ENCODE measurements at places on chromosomes 5 and 9. TPM values are rescaled to one million over a fixed set of nuclear protein-coding genes. Genes with fewer than 3 reads are reported as not detected.

ENTPD2 gene
- not detected for total RNA-seq

CCIN gene
- total RNA-seq, result 0.61 TPM

SPATA31D4 gene
- not detected for total RNA-seq

SYNPO gene
- 6.5 TPM for total RNA-seq

ZCCHC10 gene
- 66.4 TPM for total RNA-seq

DNA sequence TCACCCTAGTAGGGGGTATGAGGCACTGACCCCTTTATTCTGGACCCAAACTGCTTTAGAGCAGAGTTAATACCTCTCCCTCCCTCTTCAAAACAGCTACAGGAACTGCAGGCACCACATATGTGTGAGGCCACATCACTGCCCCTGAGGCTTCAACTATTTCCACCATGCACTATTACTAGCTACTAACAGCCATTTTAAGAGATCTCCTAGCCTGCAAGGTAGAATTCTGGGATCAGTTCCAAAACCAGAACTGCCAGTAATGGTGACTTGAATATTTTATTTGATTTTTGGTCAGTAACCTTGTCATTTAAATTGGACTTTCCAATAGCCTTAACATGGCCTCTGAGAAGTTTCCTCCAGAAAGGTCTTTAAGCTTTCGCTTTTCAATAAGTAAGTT lies 55.3 kb upstream of the FSD1L start:
- no peak for DNase-seq
- no peaks in the 10 kb centered on the region for H3K4me1 ChIP-seq
- H3K36me3 ChIP-seq, result no peaks in the 10 kb centered on the region

DNA sequence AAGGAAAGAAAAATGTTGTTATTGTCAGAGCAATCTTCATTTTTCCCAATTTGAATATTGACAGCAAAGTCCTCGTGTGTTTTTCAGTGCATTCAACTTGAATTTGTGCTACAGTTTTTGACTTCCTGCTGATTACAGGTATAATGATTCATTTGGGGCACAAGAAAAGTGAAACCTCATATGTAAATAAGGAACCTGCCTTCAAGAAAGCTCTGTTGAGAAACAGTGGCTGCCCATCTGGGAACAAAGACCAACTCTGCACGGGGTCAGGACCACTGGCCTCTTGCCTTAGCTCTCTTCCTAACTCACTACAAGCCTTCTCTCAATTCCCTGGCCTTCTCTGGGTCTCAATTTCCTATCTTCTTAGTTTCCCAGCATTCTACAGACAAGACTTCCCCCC lies 21.0 kb downstream of the TIMD4 start:
- no peaks in the 10 kb centered on the region for H3K36me3 ChIP-seq
- no peak overlapping the region for H3K27ac ChIP-seq
- H3K4me3 ChIP-seq, result no peak overlapping the region
- H3K4me1 ChIP-seq, result no peaks in the 10 kb centered on the region
- H3K27me3 ChIP-seq, result no peaks in the 10 kb centered on the region

DNA sequence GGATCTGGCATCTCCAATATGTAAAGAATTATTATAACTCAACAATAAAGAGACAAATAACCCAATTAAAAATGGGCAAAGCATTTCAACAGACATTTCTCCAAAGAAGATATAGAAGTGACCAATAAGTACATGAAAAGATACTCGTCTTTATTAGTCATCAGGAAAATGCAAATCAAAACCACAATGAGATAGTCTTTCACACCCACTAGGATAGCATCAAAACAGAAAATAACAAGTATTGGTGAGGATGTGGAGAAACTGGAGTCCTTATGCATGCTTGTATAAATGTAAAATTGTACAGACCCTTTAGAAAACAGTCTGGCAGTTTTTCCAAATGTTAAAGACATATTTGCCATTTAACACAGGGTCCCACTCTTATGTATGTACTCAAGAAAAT lies 39.1 kb upstream of the ITGA1 start:
- H3K4me3 ChIP-seq, result no peak overlapping the region
- no peak for DNase-seq
- H3K36me3 ChIP-seq, result no peaks in the 10 kb centered on the region
- no peak overlapping the region for H3K27ac ChIP-seq

DNA sequence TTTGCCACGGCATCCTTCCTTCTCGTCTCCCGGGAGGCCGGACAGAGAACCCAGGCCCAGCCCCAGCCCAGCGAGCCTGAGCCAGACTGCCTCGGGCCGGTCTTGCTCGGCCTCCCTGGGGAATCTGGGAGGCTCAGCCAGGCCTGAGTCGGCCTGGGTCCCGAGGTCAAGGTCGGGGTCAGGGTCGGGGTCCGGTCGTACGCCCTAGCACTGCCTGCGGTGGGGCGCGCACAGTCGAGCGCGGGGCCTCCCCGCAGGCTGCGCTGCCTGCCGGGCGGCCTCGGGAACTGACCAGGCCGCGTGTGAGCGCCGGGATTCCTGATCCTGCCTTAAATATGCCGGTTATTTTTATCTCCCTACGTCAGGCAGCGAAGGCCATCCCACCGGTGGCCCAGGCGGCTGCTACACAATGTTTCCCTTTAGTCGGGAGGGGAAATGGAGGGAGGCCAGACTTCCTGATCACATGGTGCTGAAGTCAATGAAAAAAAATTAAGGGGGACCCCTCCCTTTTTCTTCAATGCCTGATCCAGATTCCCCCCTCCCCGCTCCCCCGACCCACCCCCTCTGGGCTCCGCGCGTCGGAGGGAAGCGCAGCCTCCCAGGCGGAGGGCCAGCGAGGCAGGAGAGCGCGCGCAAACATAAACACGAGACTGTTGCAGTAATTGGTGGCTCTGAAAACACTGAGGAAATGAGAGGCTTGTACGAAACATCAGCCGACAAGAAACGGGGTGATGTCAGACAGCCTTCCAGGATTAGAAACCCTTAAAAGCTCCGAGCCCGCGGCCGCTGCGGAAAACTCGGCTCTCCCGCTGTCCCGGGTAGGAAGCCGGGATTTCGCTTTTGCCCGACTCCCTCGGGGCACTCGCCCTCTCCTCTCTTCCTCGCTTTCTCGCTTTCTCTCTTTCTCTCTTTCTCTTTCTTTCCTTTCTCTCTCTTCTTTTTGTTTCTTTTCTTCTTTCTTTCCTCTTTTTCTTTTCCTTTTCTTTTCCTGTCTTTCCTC lies 148.2 kb upstream of the KLF4 start:
- no peaks in the 10 kb centered on the region for H3K27me3 ChIP-seq
- H3K4me1 ChIP-seq, result peaks cover 21% of the 10 kb centered on the region
- peak overlapping the region; percentile 46 for H3K4me3 ChIP-seq
- H3K27ac ChIP-seq, result peak overlapping the region; percentile 98
- no peaks in the 10 kb centered on the region for H3K36me3 ChIP-seq

GRCh38 chr9:135501261-135502167 lies 1.0 kb downstream of the MRPS2 start:
- H3K27ac ChIP-seq, result 0 out of 2 replicates have a peak overlapping the region, but pooled peaks have one; percentile 27
- H3K27me3 ChIP-seq, result no peaks in the 10 kb centered on the region
- peaks cover 21% of the 10 kb centered on the region for H3K4me1 ChIP-seq
- H3K4me3 ChIP-seq, result peak overlapping the region; percentile 77

DNA sequence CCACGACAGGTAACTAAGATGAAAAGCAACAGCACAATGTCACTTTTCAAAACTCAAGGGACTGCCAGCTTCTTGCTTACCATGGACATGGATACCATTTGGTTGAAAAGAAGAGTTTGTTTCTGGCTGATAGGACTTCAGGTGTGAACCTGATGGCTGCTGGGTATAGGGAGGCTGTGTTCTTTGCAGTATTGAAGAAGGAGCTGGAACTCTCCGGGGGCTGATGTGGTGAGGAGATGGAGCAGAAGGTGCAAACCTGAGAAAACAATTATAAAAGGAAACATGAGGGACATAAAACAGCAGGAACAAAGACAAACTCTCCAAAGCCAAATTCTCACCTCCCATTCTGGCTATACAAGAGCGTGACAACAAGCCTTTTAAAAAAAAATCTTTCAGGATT lies 330.1 kb upstream of the RFX3 start:
- peaks cover 34% of the 10 kb centered on the region for H3K4me1 ChIP-seq
- H3K27me3 ChIP-seq, result no peaks in the 10 kb centered on the region
- no peaks in the 10 kb centered on the region for H3K36me3 ChIP-seq
- H3K27ac ChIP-seq, result no peak overlapping the region

DNA sequence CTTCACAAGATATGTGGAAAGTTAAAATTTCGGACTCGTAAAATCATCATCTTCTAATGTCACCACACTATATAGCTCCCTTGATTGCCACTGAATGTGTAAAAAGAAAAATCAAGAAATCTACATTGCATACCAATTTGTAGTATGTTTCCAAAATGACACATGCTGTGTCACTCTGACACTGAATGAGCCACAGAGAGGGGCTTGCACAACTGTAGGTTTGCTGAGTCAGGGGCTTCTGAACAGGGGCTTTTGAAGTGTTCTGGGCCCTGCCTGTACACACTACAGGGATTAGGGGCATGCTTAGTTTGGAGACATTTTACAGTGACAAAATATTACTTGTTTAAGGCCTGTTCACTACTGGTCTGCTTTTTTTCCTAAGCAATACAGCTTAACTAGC lies 234.4 kb upstream of the GRAMD2B start:
- no peaks in the 10 kb centered on the region for H3K4me1 ChIP-seq
- no peaks in the 10 kb centered on the region for H3K36me3 ChIP-seq
- no peak overlapping the region for H3K4me3 ChIP-seq
- no peak overlapping the region for H3K27ac ChIP-seq
- no peaks in the 10 kb centered on the region for H3K27me3 ChIP-seq
- DNase-seq, result no peak

- H3K4me3 ChIP-seq, result no peak overlapping the region
- peak overlapping the region; percentile 45 for H3K27ac ChIP-seq
- H3K36me3 ChIP-seq, result no peaks in the 10 kb centered on the region
- H3K4me1 ChIP-seq, result peaks cover 28% of the 10 kb centered on the region
- H3K27me3 ChIP-seq, result no peaks in the 10 kb centered on the region
Observed at GRCh38 chr9:87479801-87480201, 17.9 kb upstream of the DAPK1 start.

DNA sequence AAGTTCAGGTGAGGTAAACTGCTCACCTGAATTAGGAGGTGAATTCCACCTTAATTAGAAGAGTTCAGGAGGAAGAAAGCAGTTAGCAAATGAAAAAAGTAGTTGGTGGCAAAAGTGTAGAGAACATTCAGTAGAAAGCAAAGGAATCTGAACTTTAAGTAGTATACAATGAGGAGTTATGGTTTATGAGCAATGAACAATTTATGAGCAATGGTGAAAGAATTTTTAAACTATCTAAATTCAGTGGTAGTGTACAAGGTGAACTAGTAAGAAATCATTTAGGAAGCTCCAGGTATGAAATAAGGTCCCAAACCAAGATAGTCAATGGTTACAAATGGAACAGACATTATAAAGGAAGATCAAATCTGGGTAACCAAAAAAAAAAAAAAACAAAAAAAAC lies 3.1 kb downstream of the CETN3 start:
- no peak for DNase-seq
- H3K36me3 ChIP-seq, result peaks cover 13% of the 10 kb centered on the region
- no peaks in the 10 kb centered on the region for H3K27me3 ChIP-seq

- no peak for DNase-seq
- no peaks in the 10 kb centered on the region for H3K36me3 ChIP-seq
- no peaks in the 10 kb centered on the region for H3K27me3 ChIP-seq
- no peak overlapping the region for H3K27ac ChIP-seq
- H3K4me1 ChIP-seq, result peaks cover 24% of the 10 kb centered on the region
Observed at GRCh38 chr5:172421-172820, 18.9 kb upstream of the LRRC14B start.

DNA sequence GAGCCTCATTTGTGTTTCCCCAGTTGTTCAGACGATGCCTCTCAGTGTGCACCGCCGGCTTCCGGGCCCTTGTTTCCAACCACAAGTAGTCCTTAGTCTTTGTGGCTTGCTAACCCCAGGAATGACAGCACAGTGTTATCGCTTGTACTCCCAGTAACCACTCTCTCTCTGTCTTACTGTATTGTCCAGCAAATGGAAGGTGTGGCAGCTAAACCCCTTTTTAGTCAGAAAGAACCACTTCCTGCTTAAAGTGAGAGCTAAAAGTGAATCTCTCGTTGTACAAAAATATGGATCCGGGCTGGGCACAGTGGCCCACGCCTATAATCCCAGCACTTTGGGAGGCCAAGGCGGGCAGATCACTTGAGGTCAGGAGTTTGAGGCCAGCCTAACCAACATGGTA lies 61.3 kb downstream of the ENC1 start:
- no peak overlapping the region for H3K27ac ChIP-seq
- H3K4me3 ChIP-seq, result no peak overlapping the region
- H3K4me1 ChIP-seq, result peaks cover 30% of the 10 kb centered on the region
- H3K36me3 ChIP-seq, result no peaks in the 10 kb centered on the region
- H3K27me3 ChIP-seq, result no peaks in the 10 kb centered on the region

GRCh38 chr5:15995341-15996052 lies 184.1 kb downstream of the MARCHF11 start:
- peaks cover 12% of the 10 kb centered on the region for H3K4me1 ChIP-seq
- 0 out of 2 replicates have a peak, but pooled peaks cover 6% of the 10 kb centered on the region for H3K27me3 ChIP-seq
- no peak overlapping the region for H3K4me3 ChIP-seq
- no peak overlapping the region for H3K27ac ChIP-seq

DNA sequence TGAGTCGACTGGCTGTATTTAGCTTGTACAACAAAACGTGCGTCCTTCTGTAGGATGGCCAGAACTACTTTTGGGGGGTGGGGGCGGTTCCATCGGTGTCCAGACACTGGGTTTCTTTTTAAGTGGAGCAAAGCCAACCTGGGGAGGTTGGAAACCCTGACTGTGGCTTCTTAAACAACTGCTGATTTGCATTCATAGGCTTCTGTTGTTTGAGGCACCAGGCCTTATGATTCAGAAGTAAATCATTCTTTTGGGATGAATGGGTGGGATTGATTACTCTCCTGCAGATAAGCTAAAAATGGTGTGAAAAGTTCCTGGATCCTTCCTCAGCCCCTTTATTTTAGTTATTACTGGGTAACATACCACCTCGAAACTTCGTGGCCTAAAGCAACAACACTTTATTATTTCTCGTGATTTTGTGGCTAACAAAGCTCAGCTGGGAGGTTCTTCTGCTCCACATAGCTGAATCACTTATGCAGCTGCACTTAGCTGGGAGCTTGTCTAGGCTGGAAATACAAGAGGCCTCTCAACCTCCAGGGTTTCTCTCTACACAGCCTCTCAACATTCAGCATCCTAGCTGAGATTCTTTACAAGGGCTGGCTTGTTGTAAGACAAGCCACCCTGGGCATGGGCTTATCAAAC lies 12.2 kb upstream of the SMIM32 start:
- no peaks in the 10 kb centered on the region for H3K36me3 ChIP-seq
- H3K27me3 ChIP-seq, result peaks cover 26% of the 10 kb centered on the region
- H3K4me1 ChIP-seq, result no peaks in the 10 kb centered on the region
- H3K27ac ChIP-seq, result no peak overlapping the region
- H3K4me3 ChIP-seq, result no peak overlapping the region

DNA sequence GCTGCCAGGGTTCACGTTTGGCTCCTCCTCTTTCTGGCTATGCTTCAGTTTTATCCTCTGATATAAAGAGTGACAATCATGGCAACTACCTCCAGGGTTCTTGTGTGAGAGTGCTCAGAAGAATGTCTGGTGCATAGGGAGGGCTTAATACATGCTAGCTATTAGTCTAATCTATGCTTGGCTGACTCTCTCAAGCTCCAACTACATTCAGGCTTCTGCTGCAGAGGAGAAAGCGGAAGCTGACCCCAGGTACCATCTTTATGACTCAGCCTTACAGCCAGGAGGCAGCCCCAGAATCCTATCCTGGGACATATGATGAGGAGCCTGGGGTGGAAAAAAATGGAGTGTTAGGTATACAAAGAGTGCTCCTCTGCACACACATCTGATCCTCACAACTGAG lies 32.1 kb upstream of the RASGRF2 start:
- peaks cover 16% of the 10 kb centered on the region for H3K4me1 ChIP-seq
- H3K27me3 ChIP-seq, result no peaks in the 10 kb centered on the region
- H3K36me3 ChIP-seq, result no peaks in the 10 kb centered on the region

GRCh38 chr5:139734539-139734916 lies 61.1 kb upstream of the PSD2 start:
- H3K4me3 ChIP-seq, result no peak overlapping the region
- H3K27ac ChIP-seq, result no peak overlapping the region
- no peak for DNase-seq
- H3K4me1 ChIP-seq, result peaks cover 27% of the 10 kb centered on the region
